SJSA1 (cell line): ENCODE measurements at places on chromosomes 1 and 21. TPM values are rescaled to one million over a fixed set of nuclear protein-coding genes. Genes with fewer than 3 reads are reported as not detected.

Gene SRSF11
- total RNA-seq = 92.8 and 114 TPM in 2 replicates

Gene INAVA
- 0.72 and 5.5 TPM in 2 replicates for total RNA-seq

Gene GSTM1
- total RNA-seq = 19.0 and 26.8 TPM in 2 replicates

Gene SLC44A5
- total RNA-seq = 0.05 TPM in 1 of 2 replicates, not detected in the other

Gene SLC45A3
- total RNA-seq = 2.0 and 2.4 TPM in 2 replicates

Gene MPZ
- total RNA-seq = not detected in 2 replicates

Gene ELF3
- total RNA-seq = 0.05 TPM in 1 of 2 replicates, not detected in the other

Gene HES5
- total RNA-seq = not detected in 2 replicates

Gene OXCT2
- 0.13 and 0.44 TPM in 2 replicates for total RNA-seq

Gene BNIPL
- 0.42 and 0.75 TPM in 2 replicates for total RNA-seq

Gene APCS
- total RNA-seq = not detected in 2 replicates

Gene DPT
- not detected in 2 replicates for total RNA-seq

Gene FAM177B
- not detected in 2 replicates for total RNA-seq

Gene TMEM82
- total RNA-seq = not detected in 2 replicates
